ENCODE measurements at places on chromosomes 6 and 20.

DNA sequence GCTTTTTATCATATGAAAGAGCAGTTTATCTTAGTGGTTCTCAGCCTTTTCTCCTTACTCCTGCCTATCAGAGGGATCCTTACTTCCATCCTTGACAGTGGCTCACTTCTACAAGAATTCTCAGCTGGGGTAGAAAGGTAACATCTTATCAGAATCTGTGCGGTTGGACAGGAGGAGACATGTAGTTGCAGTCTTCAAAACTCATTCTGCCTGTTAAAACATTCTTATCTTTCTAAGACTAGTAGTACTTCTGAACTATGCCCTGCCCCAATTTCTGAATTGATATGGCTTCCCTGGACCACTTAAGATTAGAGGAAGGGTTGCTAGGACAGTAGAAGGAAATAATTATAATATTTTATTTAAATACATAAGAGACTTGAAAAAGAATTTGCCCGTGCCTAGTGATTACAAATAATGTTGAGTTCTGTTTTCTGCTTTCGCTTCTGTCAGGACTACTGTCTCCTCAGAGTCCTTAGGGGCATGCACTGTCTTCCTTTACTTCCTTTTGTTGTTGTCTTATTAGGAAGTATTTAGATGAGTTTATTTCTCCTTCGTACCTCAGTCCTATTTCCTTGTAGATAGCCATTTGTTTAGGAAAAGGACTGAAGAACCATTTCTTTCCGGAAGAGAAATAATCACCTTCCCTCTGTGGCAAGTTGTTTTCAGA is 24.9 kb downstream of the BLTP3A start:
- DNase-seq: no peak

- DNase-seq: peak; percentile 69
Measured at GRCh38 chr6:142944124-142945048, 590 bp downstream of the HIVEP2 start.

DNA sequence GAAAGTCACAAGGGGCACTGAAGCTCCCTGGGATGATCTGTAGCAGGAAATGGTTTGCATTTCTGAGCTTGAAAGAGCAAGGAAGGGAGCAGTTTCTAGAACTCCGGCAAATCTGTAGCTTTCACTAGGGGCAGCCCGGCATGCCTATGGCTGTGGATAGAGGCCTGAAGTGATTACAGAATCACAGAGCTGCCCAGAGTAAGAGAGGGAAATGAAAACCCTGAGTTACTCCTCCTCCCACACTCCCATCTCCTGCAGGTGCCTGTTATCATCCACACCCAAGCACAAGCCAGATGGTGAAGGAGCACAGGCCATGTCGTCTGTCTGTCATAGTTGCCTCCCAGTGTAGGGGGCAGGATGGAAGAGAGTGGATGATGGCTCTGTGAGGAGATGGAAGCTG is 37.1 kb downstream of the HLA-F start:
- DNase-seq: no peak

GRCh38 chr20:16451982-16452381 is 121.3 kb downstream of the KIF16B start:
- DNase-seq: no peak

DNA sequence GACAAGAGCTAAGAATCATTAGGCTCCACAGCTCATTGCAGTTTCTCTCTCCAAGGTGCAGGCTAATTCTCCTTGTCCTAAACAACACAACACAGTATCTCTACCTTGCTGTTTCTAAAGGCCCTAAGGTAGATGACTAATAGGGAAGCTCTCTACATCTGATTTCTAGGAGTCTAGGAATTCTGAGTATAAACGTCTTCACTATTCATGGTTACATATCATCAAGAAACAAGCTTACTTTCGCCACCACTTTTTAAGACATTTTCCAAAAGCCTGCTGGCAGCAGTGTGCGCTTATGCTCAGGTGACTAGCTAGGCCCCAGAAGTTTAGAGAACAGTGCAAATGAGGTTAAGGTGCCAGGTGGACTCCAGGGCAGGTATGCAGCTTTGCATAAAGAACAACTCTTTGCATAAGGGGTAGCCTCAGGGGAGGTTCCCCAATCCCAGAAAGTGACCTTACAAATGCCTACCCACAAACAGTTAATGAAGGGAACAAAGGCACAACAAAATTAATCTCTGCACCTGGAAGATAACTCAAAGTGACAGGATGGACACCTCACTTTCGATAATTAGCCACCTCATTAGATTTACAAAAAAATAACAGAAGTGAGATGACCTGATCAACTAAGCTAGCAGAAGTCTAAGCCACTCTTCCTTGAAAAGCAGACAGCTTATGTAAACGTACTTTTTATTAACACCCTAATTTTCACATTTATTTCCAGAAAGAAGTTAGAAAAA is 20.1 kb downstream of the B4GALT5 start:
- DNase-seq: no peak

GRCh38 chr6:166877906-166878305 is 78.4 kb downstream of the RNASET2 start:
- no peak for DNase-seq

- no peak for DNase-seq
Measured at GRCh38 chr6:168835991-168836390, 395.0 kb downstream of the SMOC2 start.

DNA sequence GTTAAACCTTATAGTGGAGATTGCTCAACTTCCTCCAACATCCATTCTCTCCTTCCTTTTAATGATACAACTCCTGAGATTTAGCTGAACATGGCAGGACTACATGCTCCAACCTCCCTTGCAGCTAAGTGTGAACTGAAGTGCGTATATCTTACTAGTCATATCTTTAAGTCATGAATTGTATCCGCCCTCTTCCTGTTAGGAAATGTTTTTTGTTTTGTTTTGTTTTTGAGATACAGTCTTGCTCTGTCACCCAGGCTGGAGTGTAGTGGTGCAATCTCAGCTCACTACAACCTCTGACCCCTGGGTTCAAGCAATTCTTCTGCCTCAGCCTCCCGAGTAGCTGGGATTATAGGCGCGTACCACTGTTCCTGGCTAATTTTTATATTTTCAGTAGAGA is 8.8 kb upstream of the OSTM1 start:
- DNase-seq: no peak

DNA sequence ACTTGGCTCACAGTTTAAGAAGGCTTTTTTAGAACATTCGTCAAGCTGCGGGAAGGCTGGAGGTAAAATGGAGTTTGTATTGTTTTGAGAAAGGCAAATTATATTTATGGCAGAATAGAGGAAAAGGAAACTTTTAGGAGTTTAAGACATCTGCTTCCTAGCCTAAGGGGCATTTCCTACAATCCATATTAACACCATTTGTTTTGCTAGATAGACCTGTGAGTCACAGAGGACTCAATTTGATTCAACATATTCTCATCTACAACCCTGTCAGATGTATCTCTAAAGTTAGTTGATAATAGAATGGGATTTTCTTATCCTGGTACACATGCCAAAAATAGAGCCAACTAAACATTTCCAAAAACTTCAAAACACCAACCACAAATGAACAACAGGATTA is 35.0 kb downstream of the RCAN2 start:
- DNase-seq: no peak

DNA sequence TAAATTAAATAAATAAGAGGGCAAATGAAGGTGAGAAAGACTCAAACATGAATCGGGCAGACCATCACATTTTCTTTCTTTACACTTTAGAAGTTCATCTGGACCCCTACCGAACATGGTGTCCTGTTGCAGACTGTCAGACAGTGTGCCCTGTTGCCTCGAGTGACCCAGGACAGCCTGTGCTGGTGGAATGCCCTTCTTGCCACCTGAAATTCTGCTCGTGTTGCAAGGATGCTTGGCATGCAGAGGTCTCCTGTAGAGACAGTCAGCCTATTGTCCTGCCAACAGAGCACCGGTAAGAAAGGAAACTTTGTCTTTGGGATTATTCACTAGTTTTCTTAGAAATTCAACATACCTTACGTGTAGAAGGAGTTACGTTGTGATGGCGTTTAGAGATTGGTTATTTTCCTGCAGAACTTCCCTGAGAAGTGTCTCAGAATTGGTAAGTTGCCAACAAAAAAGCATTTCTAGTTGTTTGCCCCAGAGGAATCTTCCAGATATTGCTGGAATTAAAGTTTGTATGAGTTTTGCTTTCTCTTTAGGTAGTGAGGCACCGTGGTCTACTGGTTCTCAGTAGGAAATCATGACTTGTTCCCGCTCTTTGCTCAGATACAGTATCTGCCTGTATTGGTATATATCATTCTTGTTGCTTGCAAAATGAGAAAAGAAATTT is 70.1 kb downstream of the RNF144B start:
- DNase-seq: no peak

DNA sequence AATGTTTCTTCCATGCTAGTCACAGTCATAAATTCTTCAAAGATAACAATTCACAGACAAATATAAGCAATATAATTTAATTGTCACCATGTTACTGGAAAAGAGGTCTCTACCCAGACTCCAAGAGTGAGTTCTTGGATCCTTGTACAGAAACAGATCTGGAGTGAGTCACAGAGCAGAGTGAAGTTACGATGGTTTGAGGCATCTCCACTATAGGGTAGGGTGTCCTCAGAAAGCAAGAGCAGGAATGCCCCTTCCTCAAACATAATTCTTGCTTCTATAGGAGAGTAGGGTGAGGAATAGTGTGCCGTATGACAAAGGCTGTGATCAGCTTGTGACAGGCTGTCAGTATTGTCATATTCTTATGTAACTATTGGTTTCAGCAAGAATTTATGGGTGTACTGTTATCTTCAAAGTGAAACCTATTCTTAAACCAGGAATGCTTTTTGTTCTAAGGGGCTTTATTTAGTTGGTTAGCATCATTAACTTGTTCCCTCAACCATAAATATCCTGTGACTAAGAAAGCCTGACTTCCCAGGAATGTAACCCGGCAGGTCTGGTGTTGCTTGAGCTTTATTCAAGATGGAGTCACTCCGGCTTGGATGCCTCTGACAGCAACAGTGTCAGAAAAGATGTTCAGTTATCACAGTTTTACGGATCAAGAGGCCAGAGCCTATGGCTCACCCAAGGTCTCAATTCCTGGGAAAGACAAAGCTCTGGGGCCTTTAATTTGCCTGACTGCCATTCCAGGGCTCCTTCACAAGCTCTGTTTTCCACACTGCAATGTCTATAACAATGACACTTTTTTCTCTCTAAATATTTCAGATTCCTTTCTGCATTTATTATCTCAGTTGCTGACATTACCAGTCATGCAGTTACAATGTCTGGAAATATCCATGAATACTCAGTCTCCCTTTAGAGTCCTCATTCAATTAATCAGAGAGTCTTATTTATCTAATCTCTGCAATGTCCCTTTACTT is 298.6 kb downstream of the C6orf118 start:
- DNase-seq: peak; percentile 43

GRCh38 chr6:6351511-6352025 is 31.1 kb upstream of the F13A1 start:
- DNase-seq: no peak

DNA sequence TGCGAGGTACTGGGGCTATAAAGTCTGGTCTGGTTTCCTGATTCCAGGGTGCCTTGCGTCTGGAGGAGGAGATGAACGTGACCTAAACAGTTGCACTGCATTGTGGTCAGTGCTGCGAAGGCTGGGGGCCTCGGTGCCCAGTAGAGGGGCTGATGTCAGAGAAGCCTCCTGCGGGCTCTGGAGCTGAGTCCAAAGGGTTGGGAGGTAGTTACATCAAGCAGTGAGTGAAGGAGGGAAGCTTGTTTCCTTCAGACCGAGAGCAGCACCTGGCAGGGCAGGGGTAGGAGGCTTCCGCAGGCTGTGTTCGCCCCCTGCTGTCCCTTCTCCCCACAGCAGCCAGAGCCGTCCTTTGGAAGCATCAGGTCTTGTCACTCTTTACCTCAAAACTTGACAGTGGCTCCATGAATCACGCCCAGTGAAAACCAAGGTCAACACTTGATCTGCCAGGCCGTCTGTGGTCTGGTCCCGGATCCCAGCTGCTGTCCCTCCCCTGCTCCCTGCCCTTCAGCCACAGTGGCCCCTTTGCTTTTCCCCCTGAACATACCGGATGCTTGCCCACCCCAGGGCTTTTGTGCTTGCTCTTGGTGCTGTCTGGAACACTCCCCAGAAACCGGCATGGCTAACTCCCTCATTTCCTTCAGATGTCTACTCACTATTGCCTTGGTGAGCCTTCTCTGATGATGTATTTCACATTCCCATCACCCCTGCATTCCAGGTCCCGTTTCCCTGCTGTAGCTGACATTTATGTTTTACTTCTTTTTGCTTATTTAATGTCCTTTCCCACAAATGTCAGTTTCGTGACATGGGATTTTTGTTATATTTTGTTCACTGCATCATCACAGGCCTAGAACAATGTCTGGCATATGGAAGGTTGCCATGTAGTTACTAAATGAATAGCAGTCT is 7.0 kb downstream of the DYNLRB1 start:
- no peak for DNase-seq

- DNase-seq: no peak
Measured at GRCh38 chr6:45631396-45631795, 253.7 kb upstream of the SUPT3H start.

GRCh38 chr20:2122936-2123335 is 21.3 kb downstream of the STK35 start:
- DNase-seq: peak; percentile 56

DNA sequence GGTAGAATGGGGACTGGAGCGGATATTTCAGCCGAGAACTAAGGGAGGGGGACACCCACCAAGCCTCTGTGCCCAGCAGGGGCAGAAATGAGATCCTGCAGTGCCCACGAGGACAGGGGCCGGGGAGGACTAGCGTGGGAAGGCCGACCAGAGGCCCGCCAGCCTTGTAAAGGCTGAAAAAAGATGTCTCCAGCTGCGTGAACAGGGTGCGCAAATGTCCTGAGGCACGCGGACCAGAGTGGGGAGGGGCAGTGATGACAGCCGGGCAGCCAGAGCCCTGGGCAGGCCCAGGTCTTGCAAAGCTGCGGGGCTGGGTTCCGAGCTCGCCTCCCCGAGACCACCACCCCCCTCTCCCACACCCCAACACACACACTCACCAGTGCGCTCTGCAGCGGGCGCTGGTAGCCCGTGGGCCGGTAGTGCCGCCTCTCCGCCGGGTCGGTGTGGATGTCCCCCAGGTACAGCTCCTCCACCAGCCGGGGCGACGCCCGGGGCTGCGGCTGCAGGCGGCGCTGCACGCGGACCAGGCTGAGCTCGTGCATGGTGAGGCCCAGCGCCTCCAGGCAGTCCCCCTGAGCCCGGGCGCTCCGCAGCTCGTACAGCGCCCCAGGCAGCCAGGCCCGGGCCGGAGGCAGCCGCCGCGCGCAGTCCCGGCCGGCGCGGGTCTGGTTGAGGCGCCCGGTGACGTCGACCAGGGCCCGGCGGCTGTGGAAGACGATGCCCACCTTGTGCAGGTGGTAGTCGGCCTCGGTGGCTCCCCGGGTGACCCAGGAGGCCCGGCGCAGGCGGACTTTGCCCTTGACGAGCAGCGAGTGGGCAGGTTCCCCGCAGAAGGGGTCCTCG is 48.2 kb downstream of the APCDD1L start:
- no peak for DNase-seq

GRCh38 chr6:143336446-143337152 is 113.9 kb downstream of the ADAT2 start:
- DNase-seq: no peak

GRCh38 chr6:1230689-1231605 is 81.0 kb upstream of the FOXQ1 start:
- DNase-seq: no peak

All from left renal cortex interstitium (tissue), 4 donors.